Erythroblast (primary cell): ENCODE measurements at places on chromosomes 1 and 21.

GRCh38 chr1:47003896-47004403 is 19.5 kb upstream of the CYP4X1 start:
- DNase-seq, result no peak

GRCh38 chr1:68347415-68347814 is 102.3 kb downstream of the RPE65 start:
- DNase-seq, result no peak

DNA sequence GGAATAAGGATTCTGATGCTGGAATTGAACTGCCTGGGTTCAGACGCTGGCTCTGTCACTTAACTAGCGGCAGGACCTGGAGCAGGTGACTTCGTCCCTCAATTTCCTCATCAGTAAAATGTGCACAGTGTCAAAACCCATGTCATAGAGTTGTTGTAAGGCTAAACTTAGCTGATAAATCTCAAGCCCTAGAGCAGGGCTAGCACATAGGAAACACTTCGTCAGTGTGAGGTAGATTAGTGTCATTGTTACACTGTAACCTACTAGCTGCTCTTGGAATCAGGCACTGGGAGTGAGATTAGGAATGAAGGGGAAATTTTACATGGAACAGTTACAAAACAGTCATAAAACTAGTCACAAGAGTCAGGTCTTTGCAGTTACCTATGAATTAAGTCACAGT is 56.1 kb upstream of the ANGPTL1 start:
- DNase-seq, result no peak

DNA sequence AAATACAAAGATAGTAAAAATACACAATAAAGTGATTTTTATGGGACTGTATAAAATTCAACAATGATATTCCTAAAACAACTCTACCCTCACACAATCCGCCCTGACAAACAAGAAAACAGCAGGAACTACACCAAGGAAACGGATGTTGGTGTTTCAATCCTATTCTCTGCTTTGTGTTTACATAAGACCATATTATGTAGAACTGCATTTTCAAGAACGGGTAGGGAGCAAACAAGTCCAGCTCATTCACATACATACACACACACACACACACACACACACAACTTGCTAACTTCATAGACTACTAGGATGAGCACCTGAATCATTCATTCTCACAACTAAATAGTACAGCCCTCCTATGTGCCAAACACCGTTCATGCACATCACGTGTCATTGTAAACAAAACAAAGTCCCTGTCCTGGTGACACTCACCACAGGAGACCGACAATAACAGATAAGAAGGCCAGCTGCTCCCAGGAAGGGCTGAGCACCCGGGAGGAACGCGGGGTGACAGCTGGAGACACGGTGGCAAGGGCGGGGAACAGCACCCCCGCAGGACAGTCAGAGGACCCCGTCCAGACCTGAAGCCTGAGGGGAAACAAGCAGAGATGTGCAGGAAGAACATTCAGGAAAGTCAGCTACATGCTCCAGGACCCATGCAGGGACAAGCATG is 43.0 kb downstream of the NPHP4 start:
- no peak for DNase-seq
